ENCODE measurements at places on chromosomes 7 and 10.

GRCh38 chr7:134356421-134356936 is 39.7 kb upstream of the SLC35B4 start:
- no peak for DNase-seq

DNA sequence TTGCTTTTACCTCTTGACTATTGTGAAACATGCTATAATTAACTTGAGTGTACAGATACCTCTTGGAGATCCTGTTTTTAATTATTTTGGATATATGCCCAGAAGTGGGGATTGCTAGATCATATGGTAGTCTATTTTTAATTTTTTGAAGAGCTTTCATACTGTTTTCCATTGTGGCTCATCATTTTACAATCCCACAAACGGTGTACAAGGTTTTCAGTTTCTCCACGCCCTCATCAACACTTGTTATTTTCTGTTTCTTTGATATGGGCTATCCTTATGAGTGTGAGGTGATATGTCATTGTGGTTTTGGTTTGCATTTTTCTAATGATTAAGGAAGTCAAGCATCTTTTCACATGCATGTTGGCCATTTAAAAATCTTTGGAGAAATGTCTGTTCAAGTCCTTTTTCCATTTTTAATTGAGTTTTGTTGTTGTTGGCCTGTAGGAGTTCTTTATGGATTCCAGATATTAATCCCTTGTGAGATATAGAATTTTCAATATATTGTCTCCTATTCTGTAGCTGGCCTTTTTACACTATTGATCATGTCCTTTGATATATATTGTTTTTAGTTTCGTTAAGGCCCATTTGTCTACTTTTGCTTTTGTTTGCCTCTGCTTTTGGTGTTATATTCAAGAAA is 7.5 kb downstream of the AGK start:
- peak; percentile 22 for DNase-seq

GRCh38 chr10:5631936-5632335 is 34.5 kb downstream of the ASB13 start:
- no peak for DNase-seq

DNA sequence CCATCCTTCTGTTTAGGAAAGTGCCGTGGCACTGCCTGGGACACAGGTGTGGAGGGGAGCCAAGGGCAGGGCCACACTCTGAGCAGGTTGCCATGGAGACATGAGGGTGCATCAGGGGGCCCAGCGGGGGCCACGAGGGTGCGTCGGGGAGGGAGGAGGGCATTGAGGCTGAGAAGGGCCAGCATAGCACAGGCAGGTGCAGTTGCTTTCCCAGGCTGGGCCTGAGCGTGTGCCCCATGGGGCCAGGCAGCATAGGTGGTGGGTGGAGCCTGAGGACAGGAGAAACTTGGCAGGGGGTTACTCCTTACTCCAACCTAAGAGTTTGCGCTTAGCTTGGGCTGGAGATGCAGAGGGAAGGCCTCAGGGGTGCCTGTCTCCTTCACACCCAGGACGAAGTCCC is 15.2 kb downstream of the YKT6 start:
- no peak for DNase-seq

DNA sequence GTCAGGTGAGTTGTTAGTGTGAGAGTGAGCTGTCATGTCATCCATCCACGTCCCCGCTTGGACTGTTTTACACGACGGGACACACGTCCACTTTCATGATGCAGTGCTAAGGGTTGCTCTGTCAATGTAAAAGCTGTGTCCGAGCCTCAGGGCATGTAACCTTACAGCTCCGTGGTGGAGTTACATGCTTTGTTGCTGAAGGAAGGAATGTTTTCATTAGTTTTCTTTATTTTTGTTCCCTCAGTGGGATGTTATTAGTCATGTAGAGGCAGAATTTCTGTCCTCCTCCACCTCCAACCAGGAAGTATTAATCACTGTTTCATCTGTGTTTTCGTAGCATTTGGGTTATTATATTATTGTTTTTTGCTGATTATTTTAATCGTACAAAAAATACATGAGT is 88.6 kb downstream of the NRG3 start:
- DNase-seq: no peak

GRCh38 chr7:74430961-74431466 is 22.7 kb upstream of the GTF2IRD1 start:
- no peak for DNase-seq

DNA sequence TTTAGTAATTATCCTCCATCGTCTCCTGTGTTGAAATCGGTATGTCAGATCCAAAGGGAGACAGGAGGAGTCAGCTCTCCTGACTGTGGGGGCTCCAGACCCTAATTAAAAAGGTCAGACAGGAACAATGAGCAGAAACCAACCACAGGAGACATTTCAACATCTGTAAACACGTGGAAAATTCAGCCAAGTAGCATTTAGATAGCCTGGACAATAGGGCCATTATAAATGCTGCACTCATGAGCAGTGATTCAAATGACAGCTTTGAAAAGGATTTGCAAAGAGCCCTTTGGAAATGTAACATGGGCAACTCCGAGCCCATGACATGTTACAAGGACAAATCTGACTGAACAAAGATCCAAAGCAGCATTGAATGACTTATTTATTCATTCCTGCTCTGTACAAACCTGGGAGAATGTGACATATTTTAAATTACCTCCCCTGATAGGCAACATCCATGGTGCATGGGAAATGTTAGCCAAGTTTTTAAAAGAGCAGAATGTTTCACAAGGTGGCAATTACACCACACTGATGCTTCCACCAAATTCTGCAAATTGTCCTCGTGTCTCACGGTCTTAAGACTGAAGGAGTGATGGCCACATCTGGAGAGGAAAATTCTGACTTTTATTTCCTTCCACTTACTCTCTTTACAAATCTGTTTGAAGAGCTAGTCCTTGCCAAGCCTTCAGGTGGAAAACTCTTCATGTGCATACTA is 113.3 kb upstream of the KMT2E start:
- DNase-seq: no peak

- DNase-seq: no peak
Observed at GRCh38 chr10:22319547-22319979, 1.3 kb upstream of the BMI1 start.

- no peak for DNase-seq
Observed at GRCh38 chr10:13587391-13587790, 626 bp downstream of the PRPF18 start.

DNA sequence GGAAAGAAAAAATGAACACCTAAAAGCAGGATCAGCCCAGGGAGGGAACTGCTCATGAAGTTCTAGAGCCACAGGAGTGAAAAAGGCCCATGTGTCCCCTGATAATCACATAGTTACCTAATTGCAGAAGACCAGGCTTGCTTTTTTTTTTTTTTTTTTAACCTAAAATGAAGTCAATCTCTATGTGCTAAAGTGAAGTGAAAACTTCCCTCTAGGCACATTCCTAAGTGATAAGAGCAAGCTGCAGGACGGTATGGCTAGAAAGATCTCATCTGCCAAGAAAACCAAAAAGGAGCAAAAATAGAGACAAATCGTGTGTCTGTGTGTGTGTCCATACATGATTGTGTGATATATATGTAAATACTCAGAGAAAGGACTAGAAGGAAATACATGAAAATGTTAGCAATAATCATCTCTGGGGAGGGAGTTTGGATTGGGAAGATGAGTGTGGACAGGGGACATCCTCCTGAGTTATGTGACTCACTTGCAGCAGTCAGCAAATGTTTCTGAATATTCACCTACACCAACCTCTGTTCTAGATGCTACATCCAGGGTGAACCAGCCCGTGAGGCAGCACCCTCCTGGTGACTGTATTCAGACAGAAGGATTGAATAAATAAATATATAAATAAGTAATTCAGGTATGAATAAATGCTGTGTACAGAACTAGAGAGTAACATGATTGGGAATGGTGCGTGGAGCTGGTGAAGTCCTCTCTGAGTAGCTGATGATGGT is 76.4 kb downstream of the C10orf90 start:
- no peak for DNase-seq

GRCh38 chr7:15874774-15875173 is 188.3 kb upstream of the MEOX2 start:
- no peak for DNase-seq

DNA sequence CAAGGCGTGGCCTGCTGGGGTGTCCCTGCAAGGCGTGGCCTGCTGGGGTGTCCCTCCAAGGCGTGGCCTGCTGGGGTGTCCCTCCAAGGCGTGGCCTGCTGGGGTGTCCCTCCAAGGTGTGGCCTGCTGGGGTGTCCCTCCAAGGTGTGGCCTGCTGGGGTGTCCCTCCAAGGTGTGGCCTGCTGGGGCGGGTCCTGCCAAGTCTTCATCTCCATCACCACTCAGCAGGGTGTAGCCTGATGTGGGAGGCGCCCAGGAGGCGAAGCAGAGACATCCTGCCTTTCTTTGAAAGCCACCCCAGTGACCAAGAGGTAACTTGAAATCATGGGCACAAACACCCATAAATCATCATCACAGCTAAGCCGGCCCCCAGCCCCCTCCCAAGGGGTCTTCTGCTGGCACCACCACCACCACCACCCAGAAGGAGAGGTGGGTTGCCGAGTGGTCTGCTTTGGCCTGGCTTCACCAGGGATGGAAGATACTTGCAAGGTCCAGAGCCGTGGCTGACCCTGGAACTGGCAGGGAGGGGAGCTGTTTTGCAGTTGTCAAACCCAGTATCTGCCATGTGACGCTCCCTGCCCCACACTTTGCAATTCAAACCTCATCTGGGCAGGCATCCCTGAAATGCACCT is 190.6 kb downstream of the EBF3 start:
- DNase-seq: no peak

GRCh38 chr10:122120008-122120744 is 131.2 kb downstream of the TACC2 start:
- DNase-seq: no peak

DNA sequence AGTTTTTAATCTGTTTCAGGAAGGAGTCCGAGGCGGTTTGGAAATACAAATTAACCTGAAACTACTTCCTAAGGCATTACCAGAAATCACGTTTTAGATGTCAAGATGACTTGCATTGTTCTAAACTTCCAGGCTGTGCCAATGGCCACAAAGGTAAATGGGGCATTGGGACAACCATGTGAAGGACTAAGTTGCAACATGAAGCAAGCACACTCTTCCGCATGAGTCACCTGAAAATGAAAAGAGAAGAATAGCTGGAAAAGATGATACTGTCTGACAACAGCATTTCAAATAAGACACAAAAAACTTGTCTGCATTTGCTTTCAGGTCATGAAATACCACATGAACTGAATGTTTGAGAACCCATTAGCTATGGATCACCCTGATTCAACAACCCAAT is 262.1 kb downstream of the AHR start:
- no peak for DNase-seq

DNA sequence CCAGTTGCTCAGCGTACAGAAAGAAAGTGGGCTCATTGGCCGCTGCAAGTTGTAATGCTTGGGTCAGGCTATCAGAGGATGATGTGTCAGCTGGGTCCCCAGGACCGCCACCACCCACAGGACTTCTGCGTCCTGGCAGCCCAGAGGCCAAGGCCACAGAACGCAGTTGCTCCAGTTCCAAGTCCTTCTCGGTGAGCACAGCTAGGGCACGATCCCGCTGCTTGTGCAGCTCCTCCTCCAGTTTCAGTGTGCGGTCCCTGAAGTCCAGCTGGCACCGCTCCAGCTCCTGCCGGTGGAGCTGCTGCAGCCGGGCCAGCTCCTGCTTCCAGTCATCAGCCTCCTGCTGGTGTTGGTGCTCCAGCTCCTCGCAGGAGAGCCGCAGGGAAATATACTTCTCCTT is 3.0 kb downstream of the GCC1 start:
- DNase-seq: no peak

GRCh38 chr10:71457908-71458307 is 61.2 kb downstream of the CDH23 start:
- no peak for DNase-seq

DNA sequence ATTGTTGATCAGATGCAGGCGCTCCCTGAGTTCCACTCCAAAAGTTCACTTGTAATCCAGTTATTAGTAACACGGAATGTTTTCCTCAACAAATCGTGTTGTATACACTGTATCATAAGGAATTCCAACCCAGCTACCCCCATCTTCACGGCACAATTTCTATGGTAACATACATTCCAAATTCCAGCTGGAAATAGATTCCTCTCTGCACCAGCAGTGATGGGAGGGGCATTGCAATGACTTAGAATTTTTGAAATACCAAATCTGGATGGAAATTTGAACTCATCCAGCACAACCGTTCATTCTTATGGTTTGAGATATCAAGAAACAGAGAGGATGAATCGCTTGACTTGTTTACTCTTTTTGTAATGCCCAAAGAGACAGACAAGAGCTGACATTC is 38.9 kb upstream of the RHEB start:
- no peak for DNase-seq

Data from effector memory CD8-positive, alpha-beta T cell (primary cell).